ENCODE measurements at places on chromosomes 12 and 14.

DNA sequence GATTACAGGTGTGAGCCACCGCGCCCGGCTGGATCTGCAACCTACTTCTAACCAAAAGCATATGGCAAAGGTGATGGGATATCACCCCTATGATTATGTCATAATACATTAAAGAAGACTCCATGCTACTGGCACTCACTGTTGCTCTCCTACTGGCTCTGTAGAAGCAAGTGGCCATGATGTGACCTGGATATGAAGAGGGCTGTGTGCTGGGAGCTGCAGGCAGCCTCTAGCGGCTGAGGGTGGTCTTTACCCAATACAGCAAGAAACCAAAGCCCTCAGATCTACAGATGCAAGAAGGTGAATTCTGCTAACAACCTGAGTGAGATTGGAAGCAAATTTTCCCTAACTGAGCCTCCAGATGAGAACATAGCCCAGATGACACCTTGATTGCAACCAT, 34.2 kb upstream of the TRIM9 start:
- no peak for DNase-seq

- DNase-seq: peak; percentile 48
These were observed 226.9 kb upstream of the CRY1 start for GRCh38 chr12:107320033-107320928.

- no peak for DNase-seq
These were observed 102.4 kb upstream of the CCDC196 start for GRCh38 chr14:66383771-66384170.

- no peak for DNase-seq
These were observed 73.7 kb downstream of the PRIMA1 start for GRCh38 chr14:93714605-93715004.

GRCh38 chr12:68506619-68507018, 104.1 kb upstream of the RAP1B start:
- no peak for DNase-seq

DNA sequence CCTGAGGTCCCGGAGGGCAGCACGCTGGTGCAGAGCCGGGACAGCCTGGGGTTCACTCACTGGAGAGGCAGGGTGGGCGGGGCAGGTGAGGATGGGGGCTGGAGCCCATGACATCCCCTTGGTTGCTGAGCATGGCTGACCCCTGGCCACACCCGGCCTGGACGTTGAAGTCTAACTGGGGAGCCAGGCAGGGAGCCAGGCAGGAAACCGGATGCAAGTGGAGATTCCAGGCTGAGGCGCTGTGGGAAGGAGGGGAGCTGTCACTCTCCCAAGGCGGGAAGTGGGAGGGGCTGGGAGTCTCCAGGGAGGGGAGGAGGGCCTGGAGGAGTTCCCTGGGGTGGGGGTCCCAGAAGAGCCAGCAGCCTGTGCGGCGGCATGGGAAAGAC, 7.7 kb upstream of the INF2 start:
- peak; percentile 45 for DNase-seq

- no peak for DNase-seq
These were observed 6.0 kb downstream of the GARIN2 start for GRCh38 chr14:67195279-67195678.

GRCh38 chr14:34030864-34031263, 80.0 kb upstream of the EGLN3 start:
- peak; percentile 96 for DNase-seq

DNA sequence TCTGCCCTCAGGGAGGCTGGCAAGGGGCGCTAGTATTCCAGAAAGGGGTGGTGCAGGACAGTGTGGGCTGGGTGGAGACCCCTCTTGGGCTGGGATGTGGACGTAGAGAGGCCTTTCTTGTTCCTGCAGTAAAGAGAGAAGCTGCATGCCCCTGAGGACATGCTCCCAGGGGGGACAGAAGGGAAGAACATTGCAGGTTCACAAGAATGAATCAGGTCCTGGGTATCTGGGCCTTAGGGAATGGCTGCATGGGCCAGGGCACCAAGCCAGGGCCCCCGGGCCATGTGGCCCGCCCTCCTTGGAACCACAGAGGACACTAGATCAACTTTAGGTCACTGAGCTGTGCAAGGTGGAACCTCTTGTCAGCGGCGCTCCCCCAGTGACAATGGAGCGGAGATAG, 51.8 kb downstream of the ZNF664 start:
- DNase-seq: no peak

GRCh38 chr12:54603173-54603814, 14.8 kb upstream of the PPP1R1A start:
- peak; percentile 28 for DNase-seq

- DNase-seq: no peak
These were observed 370.4 kb downstream of the ALG10 start for GRCh38 chr12:34392741-34393085.

DNA sequence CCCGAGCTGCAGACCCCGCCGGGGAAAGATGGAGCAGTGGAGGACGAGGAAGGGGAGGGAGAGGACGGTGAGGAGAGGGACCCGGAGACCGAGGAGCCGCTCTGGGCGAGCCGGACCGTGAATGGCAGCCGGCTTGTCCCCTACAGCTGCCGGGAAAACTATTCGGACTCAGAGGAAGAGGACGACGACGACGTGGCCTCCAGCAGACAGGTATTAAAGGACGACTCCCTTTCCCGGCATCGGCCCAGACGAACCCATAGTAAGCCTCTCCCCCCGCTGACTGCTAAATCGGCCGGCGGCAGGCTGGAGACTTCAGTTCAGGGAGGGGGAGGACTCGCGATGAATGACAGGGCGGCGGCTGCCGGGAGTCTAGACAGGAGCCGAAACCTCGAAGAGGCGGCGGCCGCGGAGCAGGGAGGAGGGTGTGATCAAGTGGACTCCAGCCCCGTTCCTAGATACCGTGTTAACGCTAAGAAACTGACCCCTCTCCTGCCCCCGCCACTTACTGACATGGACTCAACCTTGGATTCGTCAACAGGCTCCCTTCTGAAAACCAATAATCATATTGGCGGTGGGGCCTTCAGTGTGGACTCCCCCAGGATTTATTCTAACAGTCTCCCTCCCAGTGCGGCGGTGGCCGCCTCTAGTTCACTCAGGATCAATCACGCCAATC, 962 bp downstream of the LEMD3 start:
- no peak for DNase-seq

DNA sequence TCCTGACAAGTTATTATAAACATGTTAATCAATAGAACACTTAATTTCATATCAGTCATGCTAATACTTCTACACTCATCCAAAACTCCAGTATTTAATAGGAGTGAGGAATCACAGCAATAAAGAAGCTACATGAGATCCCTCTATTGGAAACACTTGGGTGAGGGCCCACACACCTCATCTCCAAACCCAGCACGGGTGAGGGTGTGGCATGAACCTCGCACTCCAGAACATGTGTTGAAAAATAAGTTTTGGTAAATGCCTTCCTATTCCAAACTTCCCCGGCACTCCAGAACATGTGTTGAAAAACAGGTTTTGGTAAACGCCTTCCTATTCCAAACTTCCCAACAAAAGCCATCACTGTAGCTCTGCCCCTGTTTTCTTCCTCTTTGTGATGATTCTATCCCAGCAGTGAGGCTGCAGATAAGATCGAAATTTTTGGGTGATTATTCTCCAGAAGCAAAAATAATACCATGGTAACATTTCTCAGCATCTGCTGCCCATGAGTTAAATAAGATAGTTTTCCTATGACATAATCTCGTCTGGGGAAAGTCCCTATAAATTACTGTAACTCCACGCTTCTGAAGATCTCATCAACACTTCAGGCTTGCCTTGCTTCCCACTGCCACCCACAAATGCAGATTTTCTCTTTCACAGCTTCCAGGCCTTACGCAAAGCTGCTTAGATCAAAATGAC, 24.4 kb upstream of the PTPRB start:
- DNase-seq: no peak

DNA sequence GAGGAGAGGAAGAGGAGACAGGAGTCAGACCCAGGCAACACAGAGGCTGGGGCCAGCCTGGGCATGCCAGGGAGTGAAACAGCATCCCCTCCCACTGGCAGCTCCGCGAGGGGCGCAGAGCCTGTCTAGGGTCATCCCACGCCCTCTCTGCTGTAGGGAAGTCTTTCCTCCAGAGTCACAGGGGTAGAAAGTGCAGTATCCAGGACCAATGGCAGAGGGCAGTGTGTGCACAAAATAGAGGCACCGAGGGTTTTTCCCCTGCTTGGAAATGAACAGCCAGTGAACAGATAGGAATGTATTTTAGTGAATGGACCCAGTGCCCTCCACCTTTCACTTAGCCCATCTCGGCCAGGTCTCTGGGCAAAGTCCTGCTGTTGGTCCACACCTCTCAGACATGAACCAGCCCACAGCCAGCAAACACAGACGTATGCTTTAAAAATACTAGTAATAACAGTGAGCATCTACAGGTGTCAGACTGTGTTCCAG, 9.4 kb upstream of the KRT74 start:
- peak; percentile 75 for DNase-seq

DNA sequence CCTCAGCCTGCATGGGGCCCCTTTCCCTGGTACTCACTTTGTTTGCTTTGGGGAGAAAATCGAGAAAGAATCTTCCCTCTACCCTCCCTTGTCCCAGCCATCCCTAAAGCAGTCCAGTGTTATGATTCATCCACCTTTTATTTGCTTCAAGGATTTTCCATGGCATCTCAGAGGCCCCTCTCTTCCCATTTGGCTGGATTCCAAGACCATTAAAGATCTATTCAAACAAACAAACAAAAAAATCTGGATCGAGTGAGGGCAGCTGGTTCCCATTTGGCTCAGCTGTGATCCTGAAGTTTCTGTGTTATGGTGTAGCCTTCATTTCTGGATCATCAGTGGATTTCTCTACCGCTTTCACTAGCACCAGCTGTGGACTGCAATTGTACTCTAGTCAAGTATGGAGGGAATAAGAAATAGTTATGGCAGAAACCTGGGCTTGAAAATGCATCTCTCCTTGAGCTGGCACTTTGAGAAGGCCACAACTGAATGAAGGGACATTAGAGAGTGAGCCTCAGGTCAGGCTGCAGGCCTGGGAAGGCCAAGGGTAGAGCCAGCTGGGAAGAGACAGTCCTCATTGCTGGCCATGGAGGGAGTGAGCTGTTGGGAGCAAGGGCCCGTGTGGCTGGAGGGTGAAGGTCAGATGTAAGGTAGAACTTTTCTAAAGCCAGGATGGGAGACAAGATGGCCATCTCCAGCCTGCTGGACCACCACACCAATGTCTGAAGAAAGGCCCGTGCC, 13.7 kb downstream of the KRT71 start:
- peak; percentile 37 for DNase-seq

DNA sequence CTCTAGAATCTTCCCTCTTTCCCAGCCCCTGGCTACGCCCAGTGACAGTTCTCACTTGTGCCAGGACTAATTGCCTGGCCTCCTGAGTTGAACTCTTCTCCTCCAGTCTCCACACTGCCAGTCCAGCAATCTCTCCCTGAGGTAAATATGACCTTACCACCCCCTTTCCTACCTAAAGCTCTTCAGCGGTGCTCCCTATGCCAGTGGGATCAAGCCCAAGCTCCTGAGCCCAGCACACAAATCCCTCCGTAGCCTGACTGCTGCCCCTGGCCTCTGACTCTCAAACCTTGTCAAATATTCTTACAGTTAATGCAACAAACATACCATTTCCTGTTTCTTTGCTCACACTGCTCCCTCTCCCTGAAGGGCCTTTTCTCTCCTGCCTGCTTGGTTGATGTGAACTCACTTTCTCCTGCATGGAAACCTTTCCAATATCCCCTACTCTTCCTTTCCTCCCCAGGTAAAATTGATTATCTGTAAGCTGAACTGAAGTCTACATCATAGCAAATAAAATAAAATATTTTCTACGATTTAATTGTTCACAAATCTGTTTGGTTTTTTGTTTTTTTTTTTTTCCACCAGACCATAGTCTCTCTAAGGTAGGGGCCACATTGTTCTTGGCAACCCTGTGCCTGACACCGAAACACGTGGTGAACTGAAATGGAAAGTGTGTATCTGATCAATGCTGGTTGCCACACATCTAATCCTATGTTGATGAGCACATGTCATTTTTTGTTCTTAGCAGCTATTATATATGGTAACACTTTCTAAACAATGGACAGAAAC, 147.5 kb downstream of the SLC38A6 start:
- DNase-seq: no peak

- DNase-seq: no peak
These were observed 483.9 kb downstream of the AACS start for GRCh38 chr12:125549171-125549570.

DNA sequence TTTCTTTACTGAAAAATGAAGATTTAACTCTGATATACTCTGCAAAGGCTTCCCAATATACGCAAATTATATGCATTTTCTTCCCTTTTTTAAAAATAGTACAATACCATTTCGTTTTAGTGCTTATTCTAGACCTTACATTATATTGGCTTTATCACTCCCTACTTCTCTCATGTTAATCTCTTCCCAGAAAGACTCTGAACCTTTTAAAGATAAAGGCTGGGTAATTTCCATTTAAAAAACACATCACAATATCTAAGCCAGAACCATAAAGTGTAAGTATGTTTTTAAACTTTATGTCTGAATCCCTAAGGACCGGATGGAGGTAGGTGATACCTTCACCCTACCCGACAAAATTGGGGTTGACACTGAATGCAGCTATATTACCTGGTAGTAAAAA, 320.8 kb downstream of the DIO2 start:
- no peak for DNase-seq

GRCh38 chr12:7555752-7556151, 52.2 kb upstream of the CD163 start:
- DNase-seq: no peak

GRCh38 chr14:26255213-26255612, 342.6 kb downstream of the NOVA1 start:
- DNase-seq: peak; percentile 22

DNA sequence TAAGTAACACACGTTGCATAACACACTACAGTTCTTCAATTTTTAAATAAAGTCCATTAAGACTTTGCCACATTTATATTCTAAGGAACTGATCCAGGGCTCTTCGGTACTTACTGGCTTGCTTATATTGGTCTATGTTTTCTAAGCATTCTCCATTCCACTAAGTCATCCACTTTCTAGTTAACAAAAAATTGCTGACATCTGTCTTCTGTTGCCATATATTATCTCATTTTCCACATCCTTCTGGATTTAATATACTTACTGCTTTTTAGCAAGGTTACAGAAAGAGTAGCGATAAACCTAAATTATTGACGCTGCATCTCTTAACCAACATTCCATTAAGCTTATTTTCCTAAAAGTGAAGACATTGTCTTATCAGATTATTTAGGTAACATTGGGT, 238.4 kb upstream of the LRIG3 start:
- DNase-seq: no peak

DNA sequence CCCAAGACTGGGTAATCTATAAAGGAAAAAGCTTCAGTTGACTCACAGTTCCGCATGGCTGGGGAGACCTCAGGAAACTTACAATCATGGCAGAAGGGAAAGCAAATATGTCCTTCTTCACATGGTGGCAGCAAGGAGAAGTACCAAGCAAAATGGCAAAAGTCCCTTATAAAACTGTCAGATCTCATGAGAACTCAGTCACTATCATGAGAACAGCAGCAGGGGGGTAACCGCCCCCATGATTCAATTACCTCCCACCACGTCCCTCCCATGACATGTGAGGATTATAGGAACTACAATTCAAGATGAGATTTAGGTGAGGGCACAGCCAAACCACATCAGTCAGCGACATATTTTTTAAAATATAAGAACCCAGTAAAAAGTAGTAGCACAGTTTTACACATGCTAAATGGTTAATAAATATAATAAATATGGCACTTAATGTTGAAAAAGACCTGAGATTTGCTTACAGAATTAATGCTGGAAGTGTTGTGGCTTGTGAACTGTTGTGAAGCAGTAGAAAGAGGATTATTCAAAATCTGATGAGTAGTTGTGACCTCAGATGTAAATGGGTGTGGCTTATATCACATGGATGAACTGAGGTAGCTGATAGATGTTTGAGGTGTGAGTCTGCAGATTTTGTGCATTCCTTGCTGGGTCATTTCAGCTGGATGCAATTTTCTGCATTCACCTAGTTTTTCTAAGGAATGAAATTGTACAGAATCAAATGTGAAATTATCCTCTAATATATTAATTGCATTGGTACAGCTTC, 46.9 kb upstream of the CHPT1 start:
- no peak for DNase-seq
